Tibial artery (tissue), 4 donors: ENCODE measurements at places on chromosomes 11 and 22.

DNA sequence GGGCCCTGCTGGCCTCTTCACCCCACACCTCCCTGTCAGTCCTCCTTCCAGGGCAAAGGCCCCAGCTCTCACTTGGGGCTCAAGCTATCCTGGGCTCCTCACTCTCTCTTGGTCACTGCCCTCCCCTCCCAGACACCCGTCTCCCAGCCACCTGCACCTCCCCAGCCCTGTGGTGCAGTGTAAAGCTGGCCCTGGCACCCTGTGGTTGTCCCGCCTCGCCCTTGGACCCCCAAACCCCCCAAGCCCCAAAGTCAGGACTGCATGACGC is 16.8 kb upstream of the PPARA start:
- DNase-seq: no peak

DNA sequence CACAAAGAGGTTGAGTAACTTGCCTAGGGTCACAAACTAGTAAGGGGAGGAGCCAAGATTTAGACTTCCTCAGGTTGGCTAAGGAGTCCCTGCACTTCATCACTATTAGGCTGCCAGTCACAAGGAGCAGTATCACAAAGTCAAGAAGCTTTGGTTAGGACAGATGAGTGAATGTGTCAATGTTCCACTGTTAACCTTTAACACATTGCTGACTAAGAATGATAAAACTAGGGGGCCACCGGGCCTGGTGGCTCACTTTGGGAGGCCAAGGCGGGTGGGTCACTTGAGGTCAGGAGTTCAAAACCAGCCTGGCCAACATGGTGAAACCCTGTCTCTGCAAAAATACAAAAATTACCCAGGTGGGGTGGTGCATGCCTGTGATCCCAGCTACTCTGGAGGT is 32.0 kb downstream of the TMEM123 start:
- no peak for DNase-seq

GRCh38 chr11:21640491-21640890 is 552.4 kb upstream of the ANO5 start:
- no peak for DNase-seq

DNA sequence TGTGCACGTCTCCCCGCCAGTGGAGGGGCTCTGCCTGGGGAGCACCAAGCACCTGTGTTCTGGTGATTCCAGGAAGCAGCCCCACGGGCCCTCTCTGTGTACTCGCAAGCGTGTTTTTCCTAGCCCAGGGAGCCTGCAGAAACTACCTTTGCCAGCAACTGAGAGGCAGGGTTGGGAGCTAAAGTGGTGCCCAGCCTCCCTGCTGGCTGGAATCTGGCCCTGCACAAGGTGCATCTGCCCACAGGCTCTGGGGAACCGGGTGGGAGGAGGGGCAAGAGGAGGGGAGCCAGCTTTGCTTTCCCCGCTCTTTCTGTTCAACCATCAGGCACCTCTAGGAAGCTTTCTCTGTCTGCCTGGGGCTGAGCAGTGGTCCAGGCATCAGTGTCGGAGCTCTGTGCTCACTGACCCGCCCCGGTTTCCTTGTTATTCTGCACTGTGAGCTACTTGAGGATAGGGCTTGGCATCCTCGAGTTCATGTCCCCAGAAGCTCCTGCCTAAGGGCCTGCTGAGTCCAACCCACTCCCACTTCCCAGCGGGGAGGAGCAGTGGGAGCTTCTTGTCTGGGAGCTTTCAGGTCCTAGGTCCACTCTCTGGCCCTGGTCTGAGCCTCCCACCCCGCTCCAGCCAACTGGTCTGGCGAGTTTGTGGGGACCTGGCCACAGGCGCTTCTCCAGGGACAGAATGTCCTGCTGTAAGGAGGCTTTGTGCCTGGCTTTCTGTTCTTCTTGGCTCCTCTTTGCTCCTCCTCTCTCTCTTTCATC is 14.9 kb downstream of the DAGLA start:
- peak; percentile 86 for DNase-seq

DNA sequence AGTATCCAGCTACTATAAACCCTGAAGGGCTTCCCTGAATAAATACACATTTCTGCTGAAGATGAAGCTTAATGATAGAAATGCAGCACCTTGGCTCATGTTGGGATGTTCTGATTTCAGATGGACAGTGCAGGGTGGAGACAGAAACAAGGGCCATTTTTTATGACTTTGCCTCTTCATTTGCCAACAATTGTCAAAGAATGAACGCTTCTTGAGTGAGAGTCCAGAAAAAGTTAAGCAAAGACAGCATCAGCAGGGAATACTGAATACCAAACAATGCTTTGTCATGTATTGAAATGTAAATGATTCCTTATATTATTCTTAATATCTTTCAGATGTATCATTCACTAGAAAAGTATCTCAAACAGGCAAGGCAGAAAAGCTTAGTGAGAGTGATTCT is 84.9 kb downstream of the TRPC6 start:
- DNase-seq: no peak

DNA sequence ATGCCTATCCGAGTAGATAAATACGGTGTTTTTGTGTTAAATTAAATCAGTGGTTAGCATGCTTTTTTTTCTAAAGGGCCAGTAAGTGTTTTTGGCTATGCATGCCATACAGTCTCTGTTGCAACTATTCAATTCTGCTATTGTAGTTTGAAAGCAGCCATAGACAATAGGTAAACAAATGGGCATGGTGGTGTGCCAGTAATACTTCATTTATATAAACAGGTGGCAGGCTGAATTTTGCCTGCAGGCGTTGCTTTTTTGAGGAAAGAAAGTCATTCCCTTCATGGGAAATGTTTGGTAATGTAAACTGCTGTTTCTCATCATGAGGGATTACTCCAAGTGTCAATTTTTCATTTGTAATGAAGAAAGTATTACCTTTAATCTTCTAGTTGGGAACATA is 106.5 kb downstream of the TMEM135 start:
- DNase-seq: no peak

DNA sequence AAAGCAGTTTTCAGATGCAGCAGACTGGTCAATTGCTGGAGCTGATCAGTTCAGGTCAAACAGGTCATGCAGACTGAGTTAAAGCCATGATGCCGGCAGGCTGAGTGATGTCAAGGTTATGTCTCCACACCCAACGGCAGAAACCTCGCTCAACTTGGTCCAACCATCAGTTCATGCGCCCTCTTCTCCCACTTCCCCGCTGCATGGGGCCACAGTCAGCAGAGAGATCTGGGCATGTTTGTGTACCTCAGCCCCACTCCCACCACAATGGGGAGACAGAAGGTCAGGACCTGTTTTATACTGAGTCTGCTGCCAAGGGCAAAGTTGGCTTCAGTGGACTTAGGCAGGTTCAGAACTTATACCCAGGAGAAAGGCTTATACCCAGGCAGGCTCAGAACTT is 118.7 kb downstream of the TRIM29 start:
- no peak for DNase-seq

- DNase-seq: no peak
Measured at GRCh38 chr22:39184586-39185577, 32.4 kb upstream of the CBX7 start.

DNA sequence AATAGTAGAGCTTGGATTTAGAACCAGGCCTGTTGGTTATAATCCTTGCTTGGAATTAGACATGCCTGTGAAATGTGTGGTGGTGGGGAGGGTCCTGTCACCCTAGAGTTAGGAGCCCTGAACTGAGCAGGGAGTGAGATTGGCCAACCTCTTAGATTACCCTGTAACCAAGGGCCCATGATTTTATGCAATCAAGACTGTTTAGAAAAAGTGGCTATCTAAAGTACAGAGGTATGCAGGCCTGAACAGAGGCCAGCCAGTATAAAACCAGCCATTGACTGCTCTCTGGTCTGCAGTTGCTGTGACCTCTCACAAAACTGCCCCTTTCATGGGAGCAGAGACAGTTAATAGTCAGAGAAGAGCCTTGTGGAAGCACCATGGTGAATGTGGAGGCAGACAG is 36.2 kb downstream of the SERPINH1 start:
- no peak for DNase-seq

- DNase-seq: no peak
Measured at GRCh38 chr11:70193411-70194292, 9.4 kb upstream of the FADD start.

DNA sequence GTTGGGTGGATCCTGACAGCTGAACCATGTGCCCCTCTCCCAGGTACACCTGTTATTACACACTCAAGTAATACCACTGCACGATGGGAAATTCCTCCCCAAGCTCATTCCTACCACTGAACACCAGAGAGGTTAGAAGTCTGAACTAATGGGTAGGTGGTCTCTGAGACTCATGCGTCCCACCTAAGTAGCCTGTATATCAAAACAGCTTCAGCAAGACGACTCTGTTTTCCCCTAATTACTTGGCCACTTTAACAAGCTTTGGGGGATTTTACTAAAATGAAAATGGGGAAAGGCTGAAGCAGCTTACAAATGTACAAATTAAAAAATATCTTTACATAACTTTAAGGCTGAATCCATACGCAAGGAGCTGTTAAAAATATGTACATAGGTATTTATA is 29.4 kb downstream of the LGR4 start:
- DNase-seq: no peak
